ENCODE measurements at places on chromosomes 5 and 9. TPM values are rescaled to one million over a fixed set of nuclear protein-coding genes. Genes with fewer than 3 reads are reported as not detected.

Gene TXNDC15
- 53.8 TPM for polyA plus RNA-seq

DNA sequence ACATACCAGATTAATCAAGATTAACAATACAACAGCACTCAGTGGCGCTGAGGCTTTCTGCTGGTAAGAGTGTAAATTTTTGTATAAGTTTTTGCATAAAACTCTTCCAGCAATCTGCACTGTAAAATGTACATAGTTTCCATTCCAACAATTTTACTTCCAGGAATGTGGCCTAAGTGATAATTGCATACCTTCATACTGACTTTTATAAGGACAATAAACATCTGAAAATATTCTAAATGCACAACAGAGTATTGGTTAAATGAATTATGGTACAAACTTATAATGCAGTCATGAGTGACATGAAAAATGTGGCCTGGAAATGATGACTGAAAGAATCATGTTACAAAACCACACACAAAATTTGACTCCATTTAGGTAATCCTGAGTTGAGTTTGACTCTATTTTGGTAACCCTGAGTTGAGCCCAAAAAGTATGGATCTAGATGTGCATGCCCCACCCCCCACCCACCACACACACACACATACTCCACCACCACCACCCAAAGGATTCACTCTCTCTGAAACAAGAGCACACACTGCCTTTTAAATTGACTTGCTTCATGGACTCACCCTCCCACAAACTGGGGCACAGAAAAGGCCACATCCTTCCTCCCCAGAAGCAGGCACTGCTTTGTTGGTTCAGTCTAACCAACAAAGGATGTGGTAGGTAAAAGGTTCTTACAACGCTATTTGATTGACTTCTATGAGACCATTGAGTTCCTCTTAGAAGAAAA is 137.6 kb downstream of the SUSD1 start:
- no peak for DNase-seq

Gene RAD50
- 8.0 TPM for polyA plus RNA-seq

Gene IFNB1
- polyA plus RNA-seq = not detected

DNA sequence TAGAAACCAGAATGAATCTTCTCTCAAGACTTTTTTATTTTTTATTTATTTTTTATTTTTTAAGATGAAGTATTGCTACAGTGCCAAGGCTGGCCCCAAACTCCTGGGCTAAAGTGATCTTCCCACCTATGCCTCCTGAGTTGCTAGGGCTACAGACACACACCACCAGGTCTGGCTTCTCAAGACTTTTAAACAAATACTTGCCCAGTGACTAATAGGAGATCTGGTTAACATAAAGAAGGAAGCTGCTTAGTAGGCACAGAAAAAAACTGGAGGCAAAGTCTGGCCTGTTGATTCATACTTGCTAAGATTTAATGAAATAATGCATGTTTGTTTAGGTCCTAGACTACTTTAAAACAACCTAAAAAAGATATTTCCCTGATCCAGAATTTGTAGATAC is 43.8 kb downstream of the SLC38A9 start:
- no peak for DNase-seq

DNA sequence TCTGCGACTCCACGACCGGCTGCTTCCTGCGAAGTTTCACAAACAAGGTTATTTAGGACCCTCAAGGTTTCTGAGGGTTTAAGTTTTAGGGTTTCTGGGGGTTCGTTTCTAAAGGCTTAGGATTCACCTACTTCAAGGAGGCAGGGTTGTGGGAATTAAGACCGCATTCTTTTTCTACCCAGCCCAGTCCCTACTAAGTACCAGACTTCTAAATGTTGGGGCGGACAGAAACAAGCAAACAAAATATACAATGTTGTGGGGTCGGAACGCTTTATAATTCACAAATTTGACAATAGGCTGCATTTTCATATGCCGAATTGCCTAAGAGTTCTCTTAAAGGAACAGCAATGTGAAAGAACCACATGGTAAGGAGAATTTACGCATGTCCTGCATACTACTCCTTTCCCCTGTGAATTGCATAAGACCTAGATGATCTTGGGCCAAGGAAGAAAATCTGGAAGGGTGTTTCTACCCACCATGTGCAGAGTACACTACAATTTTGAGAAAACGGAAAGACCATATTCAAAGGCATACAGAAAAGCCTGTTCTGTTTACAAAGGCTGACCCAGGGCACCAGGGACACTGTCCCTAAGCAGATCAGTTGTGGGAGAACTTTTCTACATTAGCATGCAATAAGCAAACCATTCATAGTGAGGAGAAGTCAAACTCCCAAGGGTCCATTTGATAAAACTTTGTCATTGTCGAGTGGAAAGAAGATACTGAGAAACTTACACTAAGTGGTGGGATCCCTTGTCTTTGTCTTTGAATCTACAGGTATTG is 457.3 kb downstream of the RAB3C start:
- DNase-seq = peak; percentile 34

Gene AFAP1L1
- 26.2 TPM for polyA plus RNA-seq

- no peak for DNase-seq
Observed at GRCh38 chr5:93378073-93378472, 202.9 kb downstream of the NR2F1-AS1 start.

DNA sequence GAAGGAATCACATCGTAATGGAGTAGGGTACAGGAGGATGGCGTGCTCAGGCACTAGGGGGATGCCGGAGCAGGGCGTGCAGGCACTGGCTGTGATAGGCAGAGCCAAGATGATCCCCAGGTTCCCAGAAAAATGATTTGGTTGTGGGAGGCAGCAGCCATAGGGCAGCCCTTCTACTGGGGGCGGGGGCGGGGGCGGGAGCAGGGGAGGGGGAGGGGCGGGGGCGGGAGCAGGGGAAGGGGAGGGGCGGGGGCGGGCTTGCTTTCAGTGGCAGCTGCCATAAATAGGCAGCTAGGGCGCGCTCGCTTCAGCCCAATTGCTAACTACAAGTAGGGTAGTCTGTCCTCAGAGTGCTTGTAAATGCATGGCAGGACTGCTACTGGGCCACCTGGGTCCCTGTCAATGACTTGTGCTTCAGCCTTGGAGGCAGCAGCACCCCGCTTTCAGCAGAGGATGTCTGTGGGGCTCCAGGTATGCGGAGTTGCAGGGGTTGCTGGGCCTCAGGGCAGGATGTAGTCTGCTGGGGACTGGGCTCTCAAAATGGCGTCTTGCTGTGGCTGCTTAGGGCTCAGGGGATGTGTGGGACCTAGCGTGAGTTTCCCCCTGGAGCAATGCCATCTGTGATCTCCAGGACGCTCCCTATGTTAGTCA is 354.3 kb downstream of the RAB3C start:
- DNase-seq = no peak

DNA sequence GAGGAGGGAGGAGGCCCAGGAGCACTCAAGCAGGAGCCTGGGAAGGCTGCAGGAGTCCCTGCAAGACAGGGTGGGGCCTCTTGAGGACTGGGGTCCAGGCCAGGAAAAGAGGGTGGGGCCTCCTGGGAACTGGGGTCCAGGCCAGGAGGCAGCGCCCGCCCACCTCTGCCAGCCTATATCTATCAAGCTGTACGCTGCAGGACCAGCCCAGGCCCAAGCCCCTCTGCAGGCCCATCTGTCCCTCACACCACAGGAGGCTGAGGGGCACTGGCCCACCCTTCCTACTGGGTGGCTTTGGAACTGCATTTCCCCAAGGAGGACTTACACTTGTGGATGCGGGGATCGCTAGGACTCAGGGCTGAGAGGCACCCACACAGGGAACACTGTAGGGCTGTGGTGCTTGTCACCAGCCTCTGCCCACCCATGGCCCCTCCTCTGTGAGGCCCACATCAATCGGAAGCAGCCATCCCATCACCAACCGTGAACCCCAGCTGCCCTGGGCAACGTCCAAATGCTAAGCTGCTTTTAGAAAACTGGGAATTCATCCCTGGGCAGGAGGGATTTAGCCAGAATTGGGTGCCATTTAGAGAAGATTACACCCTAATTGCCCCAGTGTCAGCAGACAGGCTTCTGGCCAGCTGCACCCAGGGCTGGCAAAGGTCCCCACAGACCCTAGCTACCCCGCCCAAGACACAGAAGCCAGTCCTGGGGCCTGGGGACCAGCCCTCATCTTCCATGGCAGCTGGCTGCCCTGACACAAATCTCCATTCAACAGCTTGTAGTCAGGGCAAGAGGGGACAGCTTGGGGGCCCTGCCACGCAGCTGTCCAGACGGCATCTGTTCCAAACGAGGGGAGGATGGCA is 15.3 kb downstream of the BICD2 start:
- peak; percentile 59 for DNase-seq

DNA sequence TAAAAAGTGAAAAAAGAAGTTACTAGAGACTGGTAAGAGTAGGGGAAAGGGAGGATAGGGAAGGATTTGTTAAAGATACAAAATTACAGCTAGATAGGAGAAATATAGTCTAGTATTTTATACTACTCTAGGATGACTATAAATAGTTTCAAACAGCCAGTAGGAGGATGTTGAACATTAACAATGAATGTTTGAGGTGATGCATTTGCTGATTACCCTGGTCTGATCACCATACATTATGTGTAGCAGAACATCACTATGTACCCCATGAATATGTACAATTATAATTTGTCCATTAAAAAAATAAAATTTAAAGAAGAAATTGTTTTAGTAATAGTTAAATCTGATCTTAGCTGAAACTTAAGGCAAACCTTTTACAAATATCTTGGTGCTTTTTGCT is 302.6 kb downstream of the ARHGAP26 start:
- no peak for DNase-seq

DNA sequence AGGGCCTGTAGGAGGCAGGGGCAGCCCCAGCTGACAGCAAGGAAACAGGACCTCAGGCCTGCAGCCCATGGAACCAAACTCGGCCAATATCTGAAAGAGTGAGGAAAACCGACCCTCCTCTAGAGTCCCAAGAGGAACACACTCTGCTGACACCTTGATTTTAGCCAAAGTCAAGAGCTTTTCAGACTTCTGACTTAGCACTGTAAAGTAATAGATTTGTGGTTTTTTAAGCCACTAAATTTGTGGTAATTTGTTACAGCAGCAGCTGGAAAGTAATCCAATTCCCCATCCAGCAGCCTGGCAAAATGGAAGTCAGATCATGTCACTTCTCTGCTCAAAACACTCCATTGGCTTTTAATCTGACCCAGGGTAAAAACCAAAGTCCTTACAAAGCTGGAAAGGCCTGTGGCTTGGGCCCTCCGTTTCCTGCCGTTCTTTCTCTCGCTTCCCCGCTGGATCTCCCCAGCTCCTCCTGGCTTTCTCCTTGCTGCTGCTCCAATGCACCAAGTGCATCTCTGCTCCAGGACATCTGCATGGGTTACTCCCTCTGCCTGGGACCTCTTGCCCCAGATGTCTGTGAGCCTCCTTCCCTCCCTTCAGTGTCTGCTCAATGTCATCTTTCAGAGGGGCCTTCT is 79.0 kb downstream of the C5orf15 start:
- DNase-seq = no peak

Gene BTNL3
- polyA plus RNA-seq = 0.11 TPM

- no peak for DNase-seq
Observed at GRCh38 chr5:36462295-36463021, 143.9 kb upstream of the SLC1A3 start.

DNA sequence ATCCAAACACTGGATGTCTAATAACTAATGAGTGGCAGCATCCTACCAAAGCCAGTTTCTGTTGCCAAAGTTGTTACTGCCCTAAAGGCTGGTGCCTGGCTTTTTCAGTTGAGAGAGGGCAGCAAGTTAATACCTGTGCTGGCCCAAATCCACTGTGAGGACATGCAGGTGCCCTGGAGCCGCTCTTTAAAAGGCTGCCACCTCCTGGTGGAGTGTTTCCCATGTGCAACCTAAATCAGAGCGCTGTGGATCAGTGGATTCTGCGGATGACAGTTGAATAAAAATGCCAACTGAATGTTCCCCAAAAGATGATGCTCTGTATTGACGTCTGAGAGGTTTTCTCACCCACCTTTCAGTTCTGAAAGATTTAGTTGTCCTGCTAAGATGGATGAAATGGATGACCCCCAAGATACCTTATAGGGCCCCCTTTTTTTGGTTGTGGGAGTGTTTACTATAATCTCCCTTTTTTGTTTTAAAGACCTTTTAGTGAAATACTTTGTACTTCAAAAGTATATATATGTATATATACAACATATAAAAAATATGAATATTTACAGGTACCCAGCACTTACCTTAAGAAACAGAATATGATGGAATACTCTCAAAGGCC is 146.4 kb downstream of the EGFLAM start:
- DNase-seq = no peak

Gene LCN15
- 2.1 TPM for polyA plus RNA-seq

DNA sequence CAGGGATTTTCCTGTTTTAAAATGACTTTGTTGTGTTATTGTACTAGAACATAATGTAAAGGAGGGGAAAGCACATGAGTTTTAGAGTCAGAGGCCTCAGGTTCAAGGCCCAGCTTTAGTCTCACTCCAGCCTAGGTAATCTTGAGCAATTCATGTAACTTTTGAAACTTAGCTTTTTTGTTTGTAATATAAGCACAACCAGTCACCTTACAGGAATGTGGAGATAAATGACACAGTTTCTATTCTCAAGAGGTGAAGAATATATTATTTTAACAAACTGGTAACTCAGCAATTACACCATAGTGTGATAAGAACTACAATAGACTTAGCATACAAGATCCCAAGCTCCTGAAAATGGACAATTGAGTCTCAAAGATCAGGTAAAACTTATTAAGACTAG is 51.2 kb downstream of the ADAMTS19 start:
- no peak for DNase-seq
